ENCODE measurements at places on chromosomes 4 and X.

DNA sequence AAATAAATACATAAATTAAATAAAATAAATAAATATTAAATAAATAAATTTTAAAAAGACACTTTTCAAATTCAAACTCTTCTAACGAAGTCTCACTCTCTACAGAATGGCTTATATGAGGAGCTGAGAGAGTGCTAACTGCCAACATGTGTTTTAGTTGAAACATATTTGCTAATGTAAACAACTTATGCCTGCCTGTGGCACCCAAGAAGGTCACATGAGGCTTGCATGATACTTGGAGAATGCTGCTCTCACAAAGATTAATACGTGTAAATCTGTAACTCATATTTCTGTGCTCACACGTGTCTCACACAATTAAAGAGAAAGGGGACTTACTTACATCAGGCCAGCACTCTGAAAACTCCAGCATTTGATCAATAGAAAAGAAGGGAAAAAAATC, 43.2 kb upstream of the PITX2 start:
- DNase-seq: no peak

- peak; percentile 64 for DNase-seq
These were observed 746 bp downstream of the PPAT start for GRCh38 chr4:56434599-56435139.

GRCh38 chr4:17630228-17630627, 15.8 kb downstream of the MED28 start:
- DNase-seq: no peak

DNA sequence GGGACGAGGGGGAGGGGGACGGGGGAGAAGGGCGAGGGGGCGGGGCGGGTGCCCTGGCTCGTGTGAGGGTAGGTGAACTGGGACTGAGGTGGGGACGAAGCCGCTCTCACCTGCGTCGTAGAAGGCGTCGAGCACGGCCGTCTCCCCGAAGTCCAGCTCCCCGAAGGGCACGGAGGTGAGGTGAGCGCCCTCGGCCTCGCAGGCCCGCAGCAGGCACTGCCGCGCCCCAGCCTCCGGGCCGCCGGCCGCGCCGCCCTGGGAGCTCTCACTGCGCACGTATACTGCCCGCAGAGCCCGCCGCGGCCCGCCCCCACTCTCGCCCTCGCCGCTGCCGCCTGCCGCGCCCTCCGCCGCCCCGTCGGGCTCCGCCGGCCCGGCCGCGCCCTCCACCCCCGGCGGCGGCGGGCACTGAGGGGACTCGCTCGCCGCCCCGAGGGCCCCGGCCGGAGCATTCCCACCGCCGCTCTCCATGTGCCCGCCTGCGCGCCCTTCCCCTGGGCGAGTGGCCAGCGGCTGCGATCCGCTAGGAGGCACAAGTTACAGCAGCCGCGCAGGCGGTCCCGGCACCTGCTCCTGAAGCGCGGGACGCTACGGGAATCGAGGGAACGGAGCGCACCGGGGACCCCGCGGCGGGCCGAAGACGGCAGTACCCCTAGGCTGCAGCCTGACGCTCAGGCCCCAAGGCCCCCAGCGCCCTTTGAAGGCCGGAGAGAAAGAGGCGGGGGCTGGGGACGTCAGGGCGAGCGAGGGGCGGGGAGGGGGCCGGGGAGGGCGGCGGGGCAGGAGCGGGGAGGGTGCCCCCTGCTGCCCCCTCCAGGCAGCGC, at the start of gene MAP3K15:
Gene MAP3K15 (minus strand): TSS at position 718 of the 824 bp plus-strand sequence. CDS start 247 bp downstream, at position 471.
- peak; percentile 18 for DNase-seq

GRCh38 chrX:74297766-74298165, 6.2 kb upstream of the ZCCHC13 start:
- no peak for DNase-seq

GRCh38 chr4:175176710-175177109, 258.6 kb downstream of the ADAM29 start:
- no peak for DNase-seq

DNA sequence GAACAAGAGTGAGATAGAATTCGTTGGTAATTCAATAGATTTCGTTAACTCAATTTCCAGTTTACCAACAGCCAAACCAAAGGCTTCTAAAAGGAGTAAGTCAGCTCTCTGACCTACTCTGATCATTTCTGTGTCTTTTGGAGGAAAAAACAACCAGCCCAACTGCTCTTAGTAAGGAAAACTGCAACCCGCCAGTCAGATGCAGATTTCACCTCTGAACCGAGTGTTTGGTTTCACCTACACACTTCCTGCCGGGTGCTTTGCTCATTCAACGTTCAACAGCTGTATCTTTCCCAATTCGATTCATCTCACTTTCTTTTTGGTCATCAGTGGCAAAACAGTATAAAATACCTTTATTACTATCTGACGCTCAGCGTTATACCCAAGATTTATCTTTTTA, 24.5 kb downstream of the TMSB4X start:
- no peak for DNase-seq

Measured in RPMI7951 (cell line).